A549 (cell line): ENCODE measurements at places on chromosomes 6 and 20.
A peak's percentile ranks its signal among the peaks of the same experiment; 100 is the strongest.

- no peak for DNase-seq
These were observed 236.4 kb downstream of the NFATC2 start for GRCh38 chr20:51306081-51306480.

- DNase-seq = no peak
These were observed 78.4 kb upstream of the HTR1E start for GRCh38 chr6:86858970-86859369.

- no peak for DNase-seq
These were observed 51.5 kb downstream of the PTPRT start for GRCh38 chr20:43138061-43138770.

GRCh38 chr20:23151885-23152284 is 65.8 kb upstream of the CD93 start:
- DNase-seq = no peak

DNA sequence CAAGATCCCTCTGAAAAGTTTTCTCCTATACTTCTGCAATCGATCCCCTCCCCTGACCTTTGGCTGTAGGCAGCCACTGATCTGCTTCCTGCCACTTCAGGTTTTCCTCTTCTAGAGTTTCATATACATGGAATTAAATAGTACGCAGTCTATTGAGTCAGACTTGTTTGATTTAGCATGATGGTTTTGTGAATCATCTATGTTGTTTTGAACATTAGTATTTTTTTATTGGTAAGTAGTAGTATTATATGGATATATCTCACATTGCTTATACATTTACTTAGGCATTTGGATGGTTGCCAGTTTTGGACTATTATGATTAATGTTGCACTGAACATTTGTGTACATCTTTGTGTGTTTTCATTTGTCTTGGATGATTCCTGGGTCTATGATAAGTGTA is 518.0 kb downstream of the CD109 start:
- DNase-seq = no peak

GRCh38 chr6:33161354-33162331 is 30.6 kb downstream of the COL11A2 start:
- peak; percentile 37 for DNase-seq

GRCh38 chr6:81790034-81790433 is 37.6 kb upstream of the TENT5A start:
- no peak for DNase-seq

DNA sequence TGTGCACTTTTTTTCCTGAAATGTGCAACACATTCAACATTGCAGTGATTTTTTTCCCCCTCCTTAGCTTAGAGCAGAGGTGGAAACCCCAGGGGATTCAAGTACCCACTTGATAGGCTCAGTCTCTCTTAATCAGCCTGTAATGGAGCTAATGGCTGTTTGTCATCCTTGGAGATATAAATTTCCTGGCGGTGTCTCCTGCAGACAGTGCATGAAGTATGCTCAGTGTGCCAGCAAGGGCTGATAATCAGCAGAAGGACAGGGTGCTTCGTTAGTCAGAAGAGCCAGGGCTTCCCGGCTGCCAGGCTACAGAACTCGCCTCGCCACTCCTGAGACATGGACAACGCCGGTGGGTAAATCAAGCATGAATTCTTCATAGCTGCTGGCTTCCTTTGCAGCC is 69.8 kb upstream of the PHACTR2 start:
- DNase-seq = no peak
